Cortex of kidney (tissue), 1 donor: ENCODE measurements at places on chromosomes 11 and 22.

- DNase-seq, result no peak
These were observed 94.7 kb upstream of the RASSF10 start for GRCh38 chr11:12914400-12914912.

- no peak for DNase-seq
These were observed 243.1 kb upstream of the BLID start for GRCh38 chr11:122359081-122359571.

DNA sequence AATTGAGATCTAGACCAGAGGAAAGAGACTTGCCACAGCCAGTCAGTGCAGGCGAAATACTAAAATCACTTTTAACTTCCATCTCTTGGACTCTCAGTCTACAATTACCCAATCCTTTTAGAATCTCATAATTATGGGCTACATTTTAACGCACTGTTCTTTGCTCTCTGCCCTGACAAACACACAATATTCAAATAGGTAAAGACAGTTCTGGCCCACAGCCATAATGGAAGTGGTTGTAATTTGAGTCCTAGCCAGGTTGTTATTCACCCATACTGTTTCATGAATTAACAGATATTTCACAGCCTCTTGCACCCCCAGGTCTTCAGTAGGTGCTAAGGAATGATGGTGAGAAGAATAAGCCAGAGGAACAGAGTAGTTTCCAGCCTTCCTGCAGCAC, 830 bp downstream of the C11orf97 start:
- DNase-seq, result no peak

GRCh38 chr22:37001826-37002225, 17.4 kb downstream of the TST start:
- no peak for DNase-seq

GRCh38 chr11:32705309-32706033, 89.0 kb downstream of the CCDC73 start:
- DNase-seq, result no peak

DNA sequence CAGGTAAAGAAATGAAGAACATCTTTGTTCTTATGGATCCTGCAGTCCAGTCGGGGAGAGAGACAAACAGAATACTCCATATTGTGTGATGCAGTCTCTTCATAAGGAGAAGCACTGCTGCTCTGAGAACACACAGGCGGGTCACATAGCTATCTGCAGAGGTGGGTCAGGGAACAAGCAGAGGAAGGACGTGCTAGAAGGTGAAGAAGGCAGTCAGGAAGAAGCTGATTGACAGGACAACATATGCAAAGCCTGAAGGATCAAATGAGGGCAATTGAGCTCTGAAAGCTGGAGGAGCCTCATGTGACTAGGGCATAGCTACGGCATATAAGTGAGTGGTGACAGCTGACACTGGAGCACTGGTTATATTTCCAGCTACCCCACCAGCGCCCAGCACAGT, 122.5 kb downstream of the OPCML start:
- no peak for DNase-seq

GRCh38 chr11:13335319-13335718, 57.7 kb downstream of the BMAL1 start:
- no peak for DNase-seq

DNA sequence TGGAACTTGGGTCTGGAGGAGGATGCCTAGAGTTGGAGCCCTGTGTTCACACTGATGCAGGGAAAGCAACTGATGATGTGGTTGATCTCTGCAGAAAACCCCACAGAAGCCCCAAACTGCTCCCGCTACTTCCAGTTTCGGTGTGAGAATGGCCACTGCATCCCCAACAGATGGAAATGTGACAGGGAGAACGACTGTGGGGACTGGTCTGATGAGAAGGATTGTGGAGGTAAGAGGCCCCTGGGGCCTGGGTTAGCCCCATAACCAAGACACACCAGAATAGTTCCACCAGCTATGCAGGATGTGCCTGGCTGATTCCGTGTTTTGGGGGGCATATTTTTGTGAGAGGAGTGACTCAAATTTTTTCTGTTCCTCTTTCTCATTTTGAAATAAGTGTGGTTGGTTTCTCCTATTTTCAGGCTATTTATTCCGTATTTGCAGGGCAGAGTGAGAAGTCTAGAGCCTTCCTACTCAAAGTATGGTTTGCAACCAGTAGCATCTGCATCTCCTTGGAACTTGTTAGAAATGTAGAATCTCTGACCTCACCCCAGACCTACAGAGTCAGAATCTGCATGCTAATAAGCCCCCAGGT, 137.3 kb upstream of the SORL1-AS1 start:
- DNase-seq, result no peak

GRCh38 chr11:2134022-2135010, 4.9 kb downstream of the IGF2 start:
- no peak for DNase-seq

GRCh38 chr11:20839231-20839630, 169.8 kb downstream of the NELL1 start:
- no peak for DNase-seq

- no peak for DNase-seq
These were observed 593.7 kb upstream of the LUZP2 start for GRCh38 chr11:23903044-23903704.

DNA sequence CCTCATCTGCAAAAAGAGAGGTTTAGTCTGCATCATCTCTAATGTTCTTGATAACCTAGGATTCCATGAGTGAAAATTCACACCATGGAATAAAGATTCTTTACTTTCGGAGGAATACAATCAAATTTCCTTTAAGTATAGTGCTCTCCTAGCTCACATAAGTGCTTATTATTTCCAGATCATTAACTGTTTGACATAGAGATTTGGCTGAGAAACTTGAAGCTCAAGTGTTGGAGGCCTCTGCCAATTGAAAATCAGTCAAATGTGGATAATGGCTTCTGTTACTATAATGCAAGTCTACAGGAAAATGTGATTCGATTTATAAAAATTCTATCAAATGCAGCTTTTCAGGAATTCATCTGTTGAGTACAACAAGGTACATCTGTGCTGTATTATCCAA, 144.6 kb downstream of the KIF18A start:
- DNase-seq, result no peak

DNA sequence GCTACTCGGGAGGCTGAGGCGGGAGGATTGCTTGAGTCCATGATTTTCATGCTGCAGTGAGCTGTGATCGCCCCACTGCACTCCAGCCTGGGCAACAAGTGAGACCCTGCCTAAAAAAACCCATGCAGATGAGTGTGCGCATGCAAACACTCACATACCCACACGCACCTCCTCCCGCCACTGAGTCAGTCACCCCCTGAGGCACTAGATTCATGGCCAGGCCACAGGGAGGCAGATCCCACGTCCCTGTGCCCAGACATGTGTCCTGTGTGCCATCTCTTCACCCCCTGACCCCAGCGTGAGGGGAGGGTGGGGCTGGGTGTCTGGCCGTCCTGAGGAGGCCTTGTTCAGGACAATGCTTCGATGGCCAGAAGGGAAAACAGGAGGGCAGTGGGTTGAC, 15.5 kb downstream of the RELT start:
- DNase-seq, result no peak

- no peak for DNase-seq
These were observed 8.0 kb upstream of the SLC43A3 start for GRCh38 chr11:57434640-57435546.

DNA sequence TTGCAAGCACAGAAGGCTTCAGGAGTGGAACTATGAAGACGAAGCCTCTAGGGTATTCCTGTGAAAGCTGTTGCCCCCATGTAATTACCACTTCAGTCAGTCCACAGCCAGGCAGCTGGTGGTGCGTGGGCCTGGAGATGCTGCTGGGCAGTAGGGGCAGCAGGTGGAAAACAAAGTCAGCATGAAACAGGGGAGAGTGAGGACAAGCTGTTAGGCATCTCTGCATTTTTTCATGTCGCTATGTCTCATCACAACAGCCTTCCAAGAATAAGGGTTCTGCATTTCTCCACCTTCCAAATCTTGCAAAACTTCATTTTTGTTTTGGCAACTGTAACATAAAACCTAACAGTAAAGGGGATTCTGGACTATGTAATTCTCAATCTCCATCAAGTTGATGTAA, 757.5 kb downstream of the NELL1 start:
- DNase-seq, result no peak

DNA sequence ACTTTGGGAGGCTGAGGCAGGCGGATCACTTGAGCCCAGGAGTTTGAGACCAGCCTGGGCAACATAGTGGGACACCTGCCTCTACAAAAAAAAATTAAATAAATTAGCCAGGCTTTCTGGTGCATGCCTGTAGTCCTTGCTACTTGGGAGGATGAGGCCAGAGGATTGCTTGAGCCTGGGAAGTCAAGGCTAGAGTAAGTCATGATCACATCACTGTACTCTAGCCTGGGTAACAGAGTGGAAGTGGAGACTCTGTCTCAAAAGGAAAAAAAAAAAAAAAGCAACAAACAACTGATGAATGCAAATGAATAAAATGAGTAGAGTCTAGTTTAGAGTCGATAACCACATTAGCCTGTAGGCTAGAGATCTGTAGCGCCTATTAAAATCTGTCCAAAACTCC, 3.9 kb upstream of the BCL2L13 start:
- no peak for DNase-seq

GRCh38 chr11:74171997-74172396, 908 bp downstream of the PPME1 start:
- no peak for DNase-seq

GRCh38 chr11:131579932-131580387, 209.5 kb downstream of the NTM start:
- no peak for DNase-seq

DNA sequence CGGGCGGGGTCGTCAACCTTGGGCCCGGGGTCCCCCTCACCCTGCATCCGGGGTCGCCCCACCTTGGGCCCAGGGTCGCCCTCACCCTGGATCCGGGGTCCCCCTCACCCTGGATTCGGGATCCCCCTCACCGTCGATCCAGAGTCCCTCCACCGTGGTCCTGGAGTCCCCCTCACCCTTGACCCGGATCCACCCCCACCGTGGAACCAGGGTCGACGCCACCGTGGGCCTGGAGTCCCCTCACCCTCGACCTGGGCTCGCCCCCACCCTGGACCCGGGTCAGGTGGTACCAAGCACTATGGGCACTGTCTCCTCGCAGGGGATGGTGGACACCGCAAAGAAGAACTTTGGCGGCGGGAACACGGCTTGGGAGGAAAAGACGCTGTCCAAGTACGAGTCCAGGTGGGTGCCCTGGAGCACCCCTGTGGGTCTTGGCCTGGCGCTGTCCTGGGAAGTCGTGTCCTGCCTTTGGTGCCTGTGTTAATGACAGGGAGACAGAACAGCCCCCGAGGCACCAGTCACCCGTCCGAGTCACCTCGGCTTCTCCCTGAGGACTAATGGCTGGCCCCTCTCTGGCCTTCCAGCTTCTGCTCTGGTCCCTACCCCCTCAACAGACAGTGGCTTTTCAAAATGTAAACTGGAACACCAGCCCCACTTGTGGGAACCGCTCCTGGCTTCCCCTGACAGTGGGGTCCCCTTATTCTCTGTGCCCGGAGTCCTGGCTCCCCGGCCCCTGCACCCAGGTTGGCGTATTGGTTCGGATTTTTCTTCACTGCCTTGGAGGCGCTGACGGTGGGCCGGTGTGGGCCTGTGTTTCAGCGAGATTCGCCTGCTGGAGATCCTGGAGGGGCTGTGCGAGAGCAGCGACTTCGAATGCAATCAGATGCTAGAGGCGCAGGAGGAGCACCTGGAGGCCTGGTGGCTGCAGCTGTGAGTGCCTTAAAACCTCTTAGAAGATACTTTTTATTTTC, 762 bp downstream of the CRELD2 start:
- DNase-seq, result no peak

DNA sequence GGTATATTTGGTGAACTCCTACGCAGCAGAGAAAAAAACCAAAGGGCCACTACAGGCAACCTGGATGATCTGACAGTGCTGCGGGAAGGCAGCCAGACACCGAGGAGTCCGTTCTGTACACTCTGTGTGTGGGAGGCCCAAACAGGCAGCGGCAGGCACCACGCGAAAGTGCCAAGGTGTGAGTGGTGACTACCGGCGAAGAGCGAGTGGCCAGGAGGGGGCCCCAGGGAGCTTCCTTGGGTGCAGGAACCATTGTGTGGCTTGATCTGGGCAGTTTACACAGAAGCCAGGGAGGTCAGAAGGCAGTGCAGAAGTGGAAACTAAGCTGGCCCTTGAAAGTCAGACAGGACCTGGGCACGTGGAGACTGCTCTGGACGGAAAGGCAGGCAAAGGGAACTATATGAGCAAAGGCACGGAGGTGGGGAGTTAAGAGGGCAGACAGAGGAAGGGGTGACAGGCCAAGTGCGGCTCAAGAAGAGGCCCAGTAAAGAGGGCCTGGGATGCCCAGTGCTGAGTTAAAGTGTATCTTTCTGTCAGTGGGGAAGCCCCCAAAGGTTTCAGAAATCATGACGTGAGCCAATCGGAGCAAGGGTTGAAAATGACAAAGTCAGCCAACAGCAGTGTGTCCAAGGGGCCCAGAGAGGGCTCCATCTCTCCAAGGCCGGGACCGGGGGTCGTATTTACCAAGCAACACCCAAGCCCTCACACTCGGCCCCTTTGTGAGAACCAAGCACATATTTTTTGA, 10.6 kb downstream of the TMEM184B start:
- no peak for DNase-seq

DNA sequence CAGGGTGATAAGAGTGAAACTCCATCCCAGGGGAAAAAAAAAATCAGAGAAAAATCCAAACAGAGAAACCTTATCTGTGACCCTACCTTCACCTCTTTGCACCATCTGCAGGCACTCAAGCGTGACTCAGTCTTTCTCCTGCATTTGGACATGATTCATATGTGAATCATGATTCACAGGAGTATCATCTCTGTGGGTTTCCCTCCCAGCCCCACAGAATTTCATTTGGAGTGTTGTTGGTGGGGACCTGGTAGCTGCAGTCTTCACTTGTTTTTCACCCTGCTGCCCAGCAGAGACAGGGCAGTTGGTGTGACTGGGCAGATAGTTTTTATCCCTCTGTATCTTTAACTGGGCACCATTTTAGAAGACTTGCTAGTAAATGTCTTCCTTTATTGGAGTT, 75.7 kb downstream of the DEPDC5 start:
- no peak for DNase-seq

- no peak for DNase-seq
These were observed 14.7 kb downstream of the APOL3 start for GRCh38 chr22:36145881-36146280.

DNA sequence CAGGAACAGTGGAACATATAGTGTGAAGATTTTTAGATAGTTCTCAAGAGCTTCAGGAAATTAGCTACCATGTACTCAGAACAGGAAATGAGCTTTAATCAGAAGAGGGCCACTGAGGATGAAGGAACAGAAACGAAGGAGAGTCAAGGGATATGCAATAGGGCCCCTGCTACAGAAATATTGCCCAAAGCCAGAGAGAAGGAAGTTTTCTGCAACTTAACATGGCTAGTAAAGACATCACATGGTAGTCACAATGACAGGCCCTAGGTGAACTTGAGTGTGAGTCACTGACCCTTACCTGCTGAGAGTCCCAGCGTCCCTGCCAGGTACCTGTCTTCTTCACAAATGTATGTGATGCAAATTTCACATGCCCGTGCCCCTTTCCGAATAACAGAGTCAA, 25.2 kb upstream of the CARD16 start:
- DNase-seq, result no peak

DNA sequence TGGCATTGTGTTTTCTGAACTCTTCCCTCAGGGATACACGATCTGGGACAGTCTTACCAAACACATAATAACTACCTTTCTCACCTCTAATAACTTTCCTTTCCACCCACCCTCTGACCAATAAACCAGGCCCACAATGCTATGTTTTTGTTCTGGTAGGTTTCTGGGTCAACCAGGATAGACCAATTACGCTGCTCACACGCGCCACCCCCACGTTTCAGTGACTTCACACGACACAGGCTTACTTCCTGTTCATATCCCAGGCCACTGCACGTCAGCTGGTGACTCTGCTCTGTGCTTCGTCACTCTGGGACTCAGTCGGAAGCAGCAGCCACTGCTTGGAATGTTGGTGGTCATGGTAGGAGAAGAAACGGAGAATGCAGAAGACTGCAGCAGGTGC, 2.5 kb downstream of the KRTAP5-4 start:
- no peak for DNase-seq

GRCh38 chr11:4636962-4637661, at the start of gene OR51D1:
Gene OR51D1 (plus strand): TSS chr11:4637477. CDS start chr11:4639791, 2,314 bp downstream.
- DNase-seq, result no peak
